Activated naive CD4-positive, alpha-beta T cell treated with anti-CD3 and anti-CD28 coated beads, Interleukin-2, amount 50 U/mL, for 16 hours (primary cell): ENCODE measurements at places on chromosomes 11 and 22.
A peak's percentile ranks its signal among the peaks of the same experiment; 100 is the strongest.

- DNase-seq = no peak
Measured at GRCh38 chr11:92589512-92589911, 364.9 kb downstream of the FAT3 start.

DNA sequence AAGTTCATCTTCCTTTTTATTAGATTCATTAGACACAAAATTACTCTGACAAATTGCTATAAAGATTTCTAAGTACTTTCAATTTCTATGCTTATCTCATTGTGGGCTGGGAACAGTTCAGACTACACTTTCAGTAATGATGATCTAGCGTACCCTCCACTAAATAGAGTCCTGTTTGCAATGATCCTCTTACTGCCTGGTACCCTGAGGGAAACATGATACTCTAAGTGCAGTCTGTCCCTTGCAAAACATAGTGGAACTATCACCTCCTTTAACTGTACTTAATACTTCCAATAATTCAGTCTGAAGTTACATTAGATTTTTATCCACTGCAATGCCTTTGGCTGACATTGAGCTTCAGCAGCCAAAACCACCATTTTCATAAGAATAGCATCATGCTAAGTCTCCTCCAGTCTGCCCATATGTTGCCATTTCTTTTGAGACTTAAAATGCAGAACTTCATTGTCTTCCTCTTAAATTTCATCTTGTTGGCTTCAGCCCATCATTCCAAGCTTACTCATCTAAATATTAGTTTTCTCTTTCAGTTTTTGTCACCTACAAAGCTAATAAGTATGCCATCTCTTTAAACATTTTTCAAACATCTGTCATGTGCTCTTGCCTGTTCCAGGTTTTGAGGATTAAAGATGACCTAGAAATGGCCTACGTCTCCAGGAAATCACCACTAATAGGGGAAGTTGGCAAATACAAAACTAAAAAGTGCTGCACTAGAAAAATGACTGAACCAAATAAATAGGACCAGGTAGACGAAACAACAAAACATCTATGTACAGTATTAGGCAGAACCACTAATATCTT is 55.5 kb downstream of the PAK1 start:
- no peak for DNase-seq

DNA sequence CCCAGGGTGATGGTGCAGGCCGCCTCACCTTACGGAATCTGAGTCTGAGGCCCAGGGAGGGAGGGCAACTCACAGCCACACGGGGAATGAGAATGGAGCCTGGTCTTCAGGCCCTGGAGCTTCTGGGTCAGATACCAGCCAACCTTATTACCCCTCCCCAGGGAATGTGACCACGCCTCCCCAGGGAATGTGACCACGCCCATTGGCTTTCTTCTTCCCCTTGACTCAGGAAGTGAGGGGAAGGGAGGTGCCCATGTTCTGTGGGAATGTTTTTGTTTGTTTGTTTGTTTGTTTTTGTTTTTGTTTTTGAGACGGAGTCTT is 57.5 kb upstream of the RBFOX2 start:
- no peak for DNase-seq

DNA sequence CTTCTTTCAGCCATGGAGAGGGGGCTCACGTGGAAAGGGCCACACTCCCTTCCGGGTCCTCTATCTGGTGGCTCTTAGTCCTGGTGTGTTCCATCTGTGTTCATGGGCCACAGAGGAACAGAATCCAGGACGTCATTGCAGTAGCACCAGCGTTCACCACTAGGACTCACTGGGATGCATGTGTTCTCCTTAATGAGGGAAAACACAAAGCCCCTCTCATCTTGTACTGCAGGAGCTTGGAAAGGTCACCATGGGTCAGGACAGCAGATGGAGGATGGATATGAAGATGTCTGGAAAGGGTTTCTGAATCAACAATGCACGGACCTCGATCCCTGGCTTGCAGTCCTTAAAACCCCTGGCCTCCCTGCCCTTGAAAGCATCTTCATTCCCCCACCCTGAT is 113.8 kb upstream of the THY1 start:
- no peak for DNase-seq

DNA sequence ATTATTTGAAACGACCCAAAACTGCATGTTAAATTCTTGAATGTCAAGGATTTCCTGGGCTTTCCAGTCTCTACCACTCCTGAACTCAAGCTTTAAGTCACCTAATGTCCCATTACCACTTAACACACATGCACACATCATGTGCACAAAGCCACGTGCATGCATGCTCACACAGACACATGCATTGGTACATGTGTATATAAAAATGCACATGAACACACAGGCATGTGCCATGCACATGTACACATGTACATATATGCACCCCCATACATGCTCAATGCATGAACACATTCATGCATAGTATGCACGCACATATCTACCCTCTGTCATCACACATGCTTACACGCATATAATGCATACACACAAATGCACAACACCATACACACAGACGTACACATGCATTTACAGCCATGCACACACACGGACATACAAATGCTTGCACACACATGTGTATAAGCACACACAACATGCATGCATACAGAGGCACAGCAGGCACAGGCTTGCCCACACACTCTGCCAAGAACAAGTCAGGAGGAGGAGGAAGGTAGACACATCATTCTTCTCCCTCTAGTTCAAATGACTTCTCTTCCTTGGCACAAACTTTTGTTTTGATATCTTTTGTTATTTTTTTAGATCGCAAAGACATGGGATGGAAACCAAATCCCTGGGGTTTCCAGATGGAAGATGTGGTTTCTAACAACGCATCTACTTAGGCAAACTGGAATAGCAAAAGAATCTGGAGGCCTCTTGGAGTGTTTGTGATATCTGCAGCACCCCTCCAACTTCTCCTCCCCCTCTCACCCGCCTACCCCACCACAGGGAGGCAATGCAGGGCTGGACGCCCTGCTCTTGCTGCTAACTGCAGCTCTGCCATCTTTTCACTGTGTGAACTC is 24.6 kb downstream of the RASD2 start:
- no peak for DNase-seq

GRCh38 chr11:78977009-78977408 is 402.3 kb upstream of the NARS2 start:
- no peak for DNase-seq

DNA sequence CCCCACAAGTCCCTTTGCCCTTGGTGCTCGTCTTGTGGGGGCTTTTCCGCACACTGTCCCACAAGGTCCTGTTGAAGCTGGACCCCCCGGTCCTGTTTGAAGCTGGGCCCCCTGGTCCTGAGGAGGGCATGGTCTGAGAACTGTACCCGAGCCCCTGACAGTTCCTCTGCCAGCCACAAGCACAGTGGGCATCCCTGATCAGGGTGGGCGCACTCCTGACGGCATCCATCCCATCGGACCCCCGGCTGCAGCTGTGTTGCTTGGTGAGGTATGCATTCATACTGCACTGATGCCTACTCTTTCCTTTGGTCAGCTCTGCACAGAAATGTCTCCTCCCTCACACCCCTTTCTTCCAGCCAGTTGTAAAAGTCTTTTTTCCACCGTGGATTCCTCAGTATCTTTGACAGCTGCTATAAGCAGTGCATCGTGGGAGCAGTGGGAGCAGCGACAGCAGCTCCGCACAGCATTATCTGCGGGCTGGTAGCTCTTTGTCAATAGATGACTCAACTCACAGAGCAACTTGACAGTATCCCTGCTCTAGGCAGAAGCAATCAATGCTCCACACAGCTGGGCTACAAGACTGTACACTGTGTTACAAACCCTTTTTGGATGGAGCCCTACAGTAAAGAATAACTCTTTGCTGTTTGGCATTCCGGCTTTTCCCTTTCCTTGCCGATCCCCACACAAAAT is 1030.8 kb upstream of the CCDC90B start:
- no peak for DNase-seq

DNA sequence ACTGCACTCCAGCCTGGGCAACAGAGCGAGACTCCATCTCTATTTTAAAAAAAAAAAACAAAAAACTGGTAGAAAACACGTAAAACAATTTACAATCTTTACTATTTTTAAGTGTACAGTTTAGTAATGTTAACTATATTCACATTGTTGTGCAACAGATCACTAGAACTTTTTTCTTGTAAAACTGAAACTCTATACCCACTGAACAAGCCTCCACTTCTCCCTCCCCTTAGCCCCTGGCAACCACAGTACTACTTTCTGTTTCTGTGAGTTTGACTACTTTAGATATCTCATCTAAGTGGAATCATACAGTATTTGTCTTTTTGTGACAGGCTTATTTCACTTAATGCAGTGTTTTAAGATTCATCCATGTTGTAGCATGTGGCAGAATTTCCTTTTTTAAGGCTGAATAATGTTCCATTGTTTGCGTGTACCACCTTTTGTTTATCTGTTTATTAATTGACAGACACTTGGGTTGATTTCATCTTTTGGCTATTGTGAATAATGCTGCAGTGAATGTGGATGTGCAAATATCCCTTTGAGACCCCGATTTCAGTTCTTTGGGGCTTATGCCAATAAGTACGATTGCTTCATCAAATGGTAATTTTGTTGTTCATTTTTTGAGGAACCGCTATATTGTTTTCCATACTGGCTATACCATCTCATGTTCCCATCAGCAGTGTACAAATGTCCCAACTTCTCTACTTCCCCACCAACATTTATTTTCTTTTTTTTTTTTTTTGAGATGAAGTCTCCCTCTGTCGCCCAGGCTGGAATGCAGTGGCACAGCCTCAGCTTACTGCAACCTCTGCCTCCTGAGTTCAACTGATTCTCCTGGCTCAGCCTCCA is 11.0 kb downstream of the DDB2 start:
- DNase-seq = peak; percentile 30

DNA sequence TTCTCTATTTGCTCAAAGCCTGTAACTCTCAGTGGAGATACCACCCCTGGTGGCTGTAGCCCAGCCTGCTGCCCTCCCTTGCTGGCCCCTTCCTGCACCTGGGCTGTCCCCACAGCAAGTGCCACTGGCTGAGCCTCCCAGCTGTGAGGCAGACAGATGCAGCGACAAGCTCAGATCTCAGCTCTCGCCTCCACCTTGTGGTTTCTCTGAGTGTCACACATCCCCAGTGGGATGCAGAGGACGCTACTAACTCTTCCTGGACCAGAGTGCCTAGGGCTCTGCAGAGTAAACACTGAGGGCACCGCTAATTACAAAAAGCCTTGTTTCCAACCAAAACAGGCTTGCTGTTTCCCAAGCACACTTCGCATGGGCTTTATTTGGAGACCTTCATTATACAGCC is 8.9 kb downstream of the YPEL1 start:
- no peak for DNase-seq

DNA sequence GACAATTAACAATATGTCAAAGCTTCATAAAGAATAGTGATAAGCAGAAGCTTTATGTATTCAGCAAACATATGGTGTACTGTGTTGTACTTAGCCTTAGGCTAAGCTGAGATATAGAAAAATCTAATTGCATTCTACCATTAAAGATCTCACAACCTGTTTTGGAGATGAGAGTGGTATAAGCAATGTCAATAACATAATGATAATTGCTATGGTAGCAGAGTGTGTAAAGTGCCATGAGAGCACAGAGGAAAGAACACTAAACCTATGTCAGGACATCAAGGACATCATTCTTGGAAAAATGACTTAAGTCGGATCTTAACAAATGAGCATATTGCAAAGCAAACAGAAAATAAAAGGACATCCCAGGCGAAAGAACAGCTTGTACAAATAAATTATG is 28.6 kb upstream of the ANGPTL5 start:
- DNase-seq = no peak

GRCh38 chr11:100638648-100639047 is 48.4 kb upstream of the ARHGAP42 start:
- DNase-seq = no peak

DNA sequence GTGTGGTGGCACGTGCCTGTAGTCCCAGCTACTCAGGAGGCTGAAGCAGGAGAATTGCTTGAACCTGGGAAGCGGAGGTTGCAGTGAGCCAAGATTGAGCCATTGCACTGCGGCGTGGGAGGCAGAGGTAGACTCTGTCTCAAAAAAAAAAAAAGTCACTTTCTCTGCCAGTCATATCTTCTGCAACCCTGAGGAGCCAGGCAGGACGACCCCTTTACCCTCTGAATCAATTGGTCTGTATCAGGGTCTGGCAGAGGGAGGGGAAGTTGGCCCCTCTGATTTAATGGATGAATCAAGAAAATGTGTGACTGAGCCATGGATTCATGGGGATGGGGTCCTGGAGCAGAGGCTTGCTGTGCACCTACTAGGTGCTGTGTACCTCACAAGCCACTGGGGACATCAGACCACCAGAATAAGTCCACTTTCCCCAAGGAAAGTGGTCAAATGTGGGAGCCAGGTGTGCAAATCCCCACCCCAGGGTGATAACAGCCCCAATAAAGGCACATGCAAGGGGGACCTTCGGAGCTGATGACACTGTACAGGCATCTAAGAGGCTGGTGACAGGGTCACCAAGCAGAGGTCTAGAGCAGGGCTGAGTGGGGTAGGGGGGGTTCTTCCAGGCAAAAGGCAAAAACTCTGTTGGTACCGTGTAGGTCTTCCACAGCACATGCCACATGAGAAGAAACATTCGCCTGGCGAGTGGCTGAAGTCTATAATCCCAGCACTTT is 29.0 kb downstream of the TXN2 start:
- DNase-seq = peak; percentile 47

- DNase-seq = no peak
Measured at GRCh38 chr22:23403152-23403719, 176.9 kb downstream of the IGLL1 start.

DNA sequence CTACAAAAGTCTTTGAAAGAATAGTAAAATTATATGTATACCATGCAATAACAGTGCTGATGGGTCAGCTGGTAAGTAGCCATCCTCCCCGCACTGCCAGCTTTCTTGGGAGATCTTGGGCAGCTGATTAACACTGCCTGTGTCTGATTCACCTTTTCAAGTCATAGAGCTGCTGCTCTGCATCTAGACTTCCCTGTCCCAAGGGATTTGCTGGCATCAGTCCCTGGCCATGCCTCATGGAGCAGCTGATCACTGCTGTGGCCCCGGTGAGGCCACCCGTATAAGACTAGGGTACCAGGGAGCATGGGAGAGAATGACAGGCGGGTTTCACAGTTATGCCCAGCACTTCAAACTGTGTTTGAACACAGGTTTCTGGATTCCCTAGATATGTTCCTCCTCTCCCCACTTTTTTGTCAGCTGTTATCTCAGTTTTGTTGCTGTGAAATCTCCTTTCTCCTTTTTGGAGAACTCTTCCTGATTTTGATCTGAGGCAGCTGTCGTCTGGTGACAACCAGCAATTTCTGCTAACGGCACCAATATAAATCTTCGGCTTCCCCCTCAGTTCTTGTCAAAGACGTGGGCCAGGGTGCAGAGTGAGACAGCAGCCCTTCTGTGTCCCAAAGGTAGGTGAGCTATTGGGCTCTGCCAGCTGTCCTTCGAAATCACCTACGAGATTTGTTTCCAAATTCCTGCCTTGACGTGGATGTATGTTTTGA is 438.9 kb downstream of the NTM start:
- no peak for DNase-seq

DNA sequence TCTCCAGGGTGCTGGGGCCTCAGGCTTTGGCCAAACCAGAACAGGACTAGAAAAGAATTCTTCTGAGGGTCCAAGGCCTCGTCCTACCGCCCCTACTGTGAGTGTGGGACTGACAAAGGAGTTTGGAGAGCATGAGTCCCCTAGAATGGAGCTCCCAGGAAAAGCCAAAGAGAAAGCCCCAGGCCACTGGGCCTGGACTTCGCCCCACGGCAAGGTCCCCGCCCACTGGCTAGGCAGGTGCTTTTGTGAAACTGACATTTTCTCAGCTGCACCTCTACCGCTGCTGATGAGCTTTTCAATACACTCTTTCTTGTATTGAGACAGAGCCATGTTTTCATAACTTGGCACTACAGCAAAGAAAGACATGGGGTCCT is 9.7 kb upstream of the FGF3 start:
- no peak for DNase-seq
